Stimulated activated CD4-positive, alpha-beta T cell treated with anti-CD3 and anti-CD28 coated beads, Interleukin-12 subunit alpha, Interleukin-12 subunit beta, amount 100 ng/mL, for 48 hours (primary cell): ENCODE measurements at places on chromosomes 2 and 18.

- no peak for DNase-seq
These were observed 486 bp upstream of the GPR39 start for GRCh38 chr2:132415915-132416722.

GRCh38 chr2:141003967-141004657 lies 1126.7 kb downstream of the LRP1B start:
- no peak for DNase-seq

- DNase-seq: no peak
These were observed 791.3 kb downstream of the PLCL1 start for GRCh38 chr2:198595721-198596120.

DNA sequence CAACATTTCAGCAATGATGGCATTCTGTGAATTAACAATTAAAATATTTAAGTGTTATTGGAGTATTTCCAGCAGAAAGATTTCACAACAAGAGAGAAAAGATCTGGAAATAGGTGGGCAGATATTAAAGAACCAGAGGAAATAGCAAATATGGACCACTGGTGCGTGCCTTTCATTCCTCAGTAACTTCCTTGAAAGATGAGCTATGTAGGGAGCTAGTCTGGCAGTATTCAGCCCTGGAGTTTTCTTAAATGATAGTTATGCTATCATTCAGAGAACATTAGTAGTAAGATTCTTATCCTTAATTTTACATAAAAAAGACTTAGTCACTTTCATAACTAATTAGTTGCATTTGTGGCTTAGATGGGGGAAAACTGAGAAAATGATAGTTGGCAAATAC lies 41.5 kb downstream of the TANC1 start:
- no peak for DNase-seq

DNA sequence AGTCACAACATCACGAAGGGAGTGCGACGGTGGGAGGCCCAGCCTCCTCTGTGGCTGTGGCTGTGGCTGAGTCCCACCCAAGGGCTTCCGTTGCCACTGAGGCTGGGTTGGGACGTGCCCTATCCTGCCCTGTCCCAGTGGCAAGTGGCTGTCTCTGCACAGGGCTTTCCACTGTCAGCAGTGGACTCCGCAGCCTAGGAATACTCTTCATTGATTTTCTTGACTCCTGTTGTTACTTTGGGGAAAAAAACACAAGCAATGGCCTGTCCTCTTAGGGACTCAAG lies 122.7 kb downstream of the RAB3GAP1 start:
- no peak for DNase-seq

DNA sequence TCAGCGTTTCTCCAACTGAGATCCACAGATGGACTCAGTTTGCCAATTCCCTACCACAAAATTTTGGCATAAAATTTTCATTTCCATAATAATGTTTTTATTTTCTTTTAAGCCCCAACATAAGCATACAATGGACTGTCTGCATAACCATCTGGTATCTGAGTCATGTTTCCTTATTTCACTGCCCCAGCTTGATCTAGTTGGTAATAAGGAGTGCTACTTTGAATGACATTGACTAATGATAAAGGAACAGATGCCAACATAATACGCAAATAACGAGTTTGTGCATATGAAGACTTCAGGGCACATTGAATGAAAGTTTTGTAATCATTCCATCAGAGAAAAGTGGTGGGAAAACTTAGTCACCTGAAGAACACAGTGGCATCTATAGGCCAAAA lies 8.8 kb upstream of the MBD2 start:
- DNase-seq: no peak

- no peak for DNase-seq
These were observed 3.4 kb upstream of the HSBP1L1 start for GRCh38 chr18:79960921-79961526.

DNA sequence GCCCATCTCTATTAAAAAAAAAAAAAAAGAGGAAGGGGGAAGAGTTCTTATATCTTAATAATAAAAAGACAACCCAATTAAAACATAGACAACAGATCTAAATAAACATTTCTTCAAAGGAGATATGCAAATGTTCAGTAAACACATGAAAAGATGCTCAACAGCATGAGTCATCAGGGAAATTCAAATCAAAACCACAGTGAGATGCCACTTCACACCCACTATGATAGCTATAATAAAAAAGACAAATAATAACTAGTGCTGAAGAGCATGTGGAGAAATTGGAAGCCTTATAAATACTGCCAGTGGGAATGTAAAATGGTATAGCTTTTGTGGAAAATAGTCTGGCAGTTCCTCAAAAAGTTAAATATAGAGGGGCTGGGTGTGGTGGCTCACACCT lies 61.5 kb upstream of the CYP20A1 start:
- DNase-seq: no peak

- no peak for DNase-seq
These were observed 46.8 kb upstream of the MBOAT2 start for GRCh38 chr2:9050122-9050809.

- no peak for DNase-seq
These were observed 43.7 kb downstream of the FIGN start for GRCh38 chr2:163692081-163692480.

GRCh38 chr2:26542194-26542455 lies 64.2 kb upstream of the OTOF start:
- DNase-seq: no peak

- no peak for DNase-seq
These were observed 22.1 kb downstream of the RAB3GAP1 start for GRCh38 chr2:135074216-135074615.

DNA sequence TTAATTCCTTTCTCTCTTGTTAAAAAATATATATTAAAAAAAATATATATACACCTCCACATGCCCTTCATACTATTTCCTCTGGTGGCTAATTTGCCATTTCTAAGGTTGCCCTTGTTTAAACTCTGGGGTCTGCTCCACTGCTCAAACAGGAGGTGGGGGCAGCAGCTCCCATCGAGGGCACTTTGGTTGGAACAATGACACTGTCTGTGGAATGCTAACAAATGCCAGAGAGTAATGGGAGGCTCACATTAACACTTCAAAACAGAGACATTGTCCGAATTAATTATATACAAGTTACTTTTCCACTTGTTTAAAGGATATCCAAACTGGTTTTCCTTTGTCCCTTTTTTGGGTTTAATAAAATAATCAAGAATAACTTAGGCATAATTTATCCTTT lies 58.8 kb upstream of the CD302 start:
- no peak for DNase-seq

- DNase-seq: no peak
These were observed 9.8 kb downstream of the KIF1A start for GRCh38 chr2:240810199-240810598.

GRCh38 chr2:58122540-58122939 lies 75.9 kb downstream of the VRK2 start:
- DNase-seq: no peak

DNA sequence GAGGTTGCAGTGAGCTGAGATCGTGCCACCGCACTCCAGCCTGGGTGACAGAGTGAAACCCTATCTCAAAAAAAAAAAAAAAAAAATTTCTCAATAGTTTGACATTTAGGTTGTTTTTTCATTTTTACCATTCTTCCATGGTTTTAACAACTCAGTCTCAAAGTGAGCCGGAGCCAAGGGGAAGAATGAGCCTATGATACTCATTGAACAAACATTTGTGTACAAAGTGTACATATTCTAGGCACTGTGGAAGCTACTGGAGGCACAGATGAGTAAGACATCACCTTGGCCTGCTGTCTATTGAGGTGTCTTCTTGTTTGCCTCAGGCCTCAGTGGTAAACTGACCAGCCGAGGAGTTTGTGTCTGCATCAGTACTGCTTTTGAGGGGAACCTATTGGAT lies 21.9 kb downstream of the CENPO start:
- no peak for DNase-seq

DNA sequence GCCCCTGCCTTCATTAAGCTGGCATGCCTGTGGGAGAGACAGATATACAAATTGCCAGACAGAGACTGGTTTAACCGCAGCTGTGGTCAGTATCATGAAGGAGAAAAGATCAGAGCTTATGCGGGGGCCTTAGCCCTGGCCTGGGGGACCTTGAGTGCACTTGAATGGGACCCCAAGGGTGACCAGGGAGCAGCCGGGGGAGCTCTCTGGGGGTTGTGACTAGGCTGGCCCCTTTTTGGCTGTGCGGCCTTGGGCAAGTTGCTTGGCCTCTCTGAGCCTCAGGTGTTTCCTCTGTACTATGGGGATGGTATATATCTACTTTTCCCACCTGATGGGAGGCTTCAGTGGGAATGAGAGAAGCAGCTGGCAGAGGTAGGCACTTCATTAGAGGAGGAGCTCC lies 35.7 kb downstream of the INHBB start:
- no peak for DNase-seq

DNA sequence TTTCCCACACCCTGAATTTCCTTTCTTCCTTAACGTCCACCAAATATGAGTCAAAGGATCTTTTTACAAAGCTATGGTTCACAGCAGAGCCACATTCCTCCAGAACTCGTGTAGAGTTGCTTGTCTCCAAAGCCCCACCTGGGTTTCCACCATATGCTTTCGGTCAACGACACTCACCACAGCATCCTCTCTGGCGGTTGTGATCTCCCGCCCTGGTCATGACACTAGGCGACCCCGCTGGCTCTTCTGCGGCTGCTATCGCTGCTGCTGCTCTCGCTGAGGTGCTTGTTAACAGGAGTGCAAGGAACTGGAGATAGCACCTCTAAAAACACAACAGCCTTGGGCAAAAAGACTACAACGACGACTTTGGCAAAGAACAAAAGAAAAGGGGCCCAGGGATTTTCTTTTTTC lies 340 bp downstream of the SLC40A1 start:
- DNase-seq: peak; percentile 17

DNA sequence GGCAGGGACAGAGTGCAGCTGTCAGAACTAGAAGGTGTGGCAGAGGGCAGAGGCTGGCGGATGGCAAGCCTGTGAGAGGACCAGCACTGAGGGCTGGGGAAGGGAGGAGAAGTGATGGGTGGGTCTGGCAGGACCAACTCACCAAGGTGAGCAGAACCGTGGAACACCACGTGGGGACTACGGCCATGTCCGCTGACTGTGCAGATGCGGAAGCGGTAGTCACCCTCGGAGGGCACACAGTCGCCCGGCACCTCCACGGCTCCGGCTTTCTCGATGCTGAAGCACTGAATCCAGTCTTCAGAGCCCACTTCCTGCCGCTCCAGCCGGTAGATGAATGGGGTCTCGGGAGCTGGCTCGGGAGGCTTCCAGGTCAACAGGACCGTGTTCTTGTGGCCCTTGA lies 4.2 kb downstream of the OBSL1 start:
- DNase-seq: no peak

- peak; percentile 5 for DNase-seq
These were observed 24.4 kb downstream of the MPHOSPH10 start for GRCh38 chr2:71154798-71155197.

DNA sequence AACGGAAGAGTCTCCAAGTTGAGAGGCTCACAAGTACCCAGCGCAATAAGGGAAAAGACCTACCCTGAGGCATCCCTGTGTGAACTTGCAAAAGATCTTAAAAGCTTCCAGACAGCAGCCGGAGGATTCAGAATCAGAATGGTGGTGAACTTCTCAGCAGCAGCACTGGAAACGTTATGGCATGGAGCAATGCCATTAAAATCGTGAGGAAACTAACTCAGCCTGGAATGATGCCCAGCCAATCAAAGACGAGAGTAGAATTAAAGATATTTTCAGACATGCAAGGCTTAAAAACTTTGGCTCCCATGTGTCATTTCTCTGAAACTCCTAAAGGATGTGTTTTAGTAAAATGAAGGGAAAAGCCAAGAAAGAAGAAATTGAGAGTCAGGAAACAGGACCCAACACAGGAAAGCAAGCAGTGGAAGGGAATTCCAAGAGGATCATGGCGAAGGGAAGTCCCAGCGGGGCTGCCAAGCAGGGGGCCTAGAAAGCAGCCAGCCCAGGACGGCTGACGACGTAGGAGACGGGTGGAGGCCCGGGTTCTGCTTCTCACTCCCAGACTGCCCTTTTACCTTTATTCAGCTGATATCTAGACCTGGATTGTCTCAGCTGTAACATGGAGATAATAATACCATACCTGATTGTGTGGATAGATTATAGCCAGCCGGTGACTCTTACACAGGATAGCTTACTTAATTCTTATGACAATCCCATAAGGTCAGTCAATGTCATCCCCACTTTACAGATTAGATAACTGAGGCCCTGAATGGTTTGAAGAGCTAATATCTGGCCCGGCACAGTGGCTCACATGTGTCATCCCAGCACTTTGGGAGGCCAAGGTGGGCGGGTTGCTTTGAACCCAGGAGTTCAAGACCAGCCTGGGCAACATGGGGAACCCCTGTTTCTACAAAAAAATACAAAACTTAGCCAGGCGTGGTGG lies 92.8 kb downstream of the ASAP2 start:
- DNase-seq: no peak

DNA sequence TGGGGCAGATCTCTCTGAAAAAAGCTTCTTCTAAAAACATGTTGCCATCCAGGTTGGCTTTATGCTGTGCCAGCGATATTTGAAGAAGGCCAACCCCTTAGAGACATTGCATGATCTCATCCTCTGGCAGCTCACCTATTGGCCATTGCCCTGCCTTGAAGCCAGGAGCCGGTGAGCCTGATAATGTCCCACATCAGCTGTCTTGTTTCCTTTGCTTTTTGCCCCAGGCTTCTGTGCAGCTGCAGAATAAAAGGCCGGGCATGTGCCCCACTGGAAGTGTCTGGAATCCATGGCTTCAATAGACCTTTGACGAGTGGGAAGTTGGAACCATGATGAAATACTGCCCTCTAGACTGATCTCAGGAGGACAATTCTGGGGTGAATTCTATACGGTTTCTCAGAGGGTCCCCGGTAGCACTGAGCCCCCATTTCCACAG lies 523.5 kb upstream of the ZEB2 start:
- DNase-seq: no peak

- no peak for DNase-seq
These were observed 1009.9 kb upstream of the CNTNAP5 start for GRCh38 chr2:123015186-123015585.

DNA sequence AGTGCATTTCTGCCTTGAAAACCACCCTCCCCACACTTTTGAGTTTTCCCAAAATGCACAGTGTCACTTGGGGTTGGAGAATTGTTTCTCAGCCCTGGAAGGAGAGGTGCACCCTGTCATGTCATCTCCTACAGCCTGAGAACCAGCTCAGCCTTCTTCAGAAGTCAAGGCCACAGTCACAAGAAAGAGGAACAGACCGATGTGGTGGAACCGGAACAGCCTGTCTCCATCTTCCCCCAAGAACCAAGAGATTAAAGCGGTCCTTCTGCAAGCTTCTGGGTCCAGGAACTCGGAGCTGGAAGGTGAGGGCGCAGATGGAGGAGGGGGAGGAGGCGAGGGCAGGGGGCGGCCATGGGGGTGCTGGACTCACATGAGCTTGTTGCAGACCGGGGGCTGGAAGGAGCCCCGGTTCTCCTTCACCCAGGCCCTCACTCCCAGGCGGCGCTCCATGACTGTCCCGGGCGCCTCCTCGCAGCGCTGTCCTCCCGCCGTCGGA lies 248 bp downstream of the HAAO start:
- DNase-seq: no peak

- DNase-seq: no peak
These were observed 9.1 kb upstream of the DAW1 start for GRCh38 chr2:227862227-227862740.
